GM12891 (cell line): ENCODE measurements at places on chromosomes 11 and 22.

DNA sequence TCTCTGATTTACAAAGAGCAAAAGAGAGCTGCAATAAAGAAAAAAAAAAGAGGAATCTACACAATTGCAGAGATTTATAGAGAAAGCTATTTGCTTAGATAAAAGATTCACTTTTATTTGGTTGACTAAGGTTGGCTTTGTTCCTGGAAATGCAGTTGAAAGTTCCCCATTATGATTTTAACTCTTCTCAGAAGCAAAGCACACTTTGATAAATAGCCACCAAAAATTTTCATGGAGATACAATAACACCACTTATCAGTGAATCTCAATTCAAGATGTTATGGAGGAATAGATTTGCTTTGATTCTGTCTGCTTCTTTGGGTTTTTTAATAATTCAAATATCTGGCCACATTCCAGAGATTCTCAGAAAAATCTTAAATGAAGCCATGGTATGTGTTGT, 88.5 kb upstream of the ANO3 start:
- no peak for DNase-seq

- no peak for DNase-seq
Measured at GRCh38 chr11:109040303-109040702, 375.4 kb downstream of the DDX10 start.

DNA sequence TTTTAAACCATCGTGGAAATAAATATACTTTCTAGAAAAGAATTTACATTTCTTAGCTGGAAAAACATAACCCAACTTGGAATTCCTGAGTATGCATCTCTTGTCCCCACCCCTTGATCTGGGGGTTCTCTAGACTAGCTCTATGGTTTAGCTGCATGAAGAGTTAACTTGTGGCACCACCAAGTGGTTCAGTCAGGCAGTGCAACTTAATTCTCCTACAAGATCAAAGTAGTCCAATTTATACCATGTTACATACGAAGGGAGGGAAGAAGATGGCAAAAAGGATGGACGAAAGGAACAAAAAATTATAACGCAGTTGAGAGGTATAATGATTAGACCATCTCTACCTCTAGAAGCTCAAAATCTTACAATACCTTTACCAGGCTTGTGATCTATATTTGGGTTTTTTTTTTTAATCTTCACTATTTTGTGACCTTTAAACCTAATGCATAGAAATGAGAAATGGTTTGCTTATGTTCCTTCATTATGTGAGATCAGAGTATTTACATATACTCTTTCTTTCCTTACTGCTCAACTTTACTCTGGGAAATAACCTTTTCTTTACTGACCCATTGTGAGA, 28.5 kb upstream of the ALKBH3 start:
- DNase-seq = peak; percentile 33

GRCh38 chr11:132911186-132911585, 621.1 kb downstream of the OPCML start:
- DNase-seq = no peak

- no peak for DNase-seq
Measured at GRCh38 chr22:28146401-28147314, 227.6 kb upstream of the PITPNB start.

- no peak for DNase-seq
Measured at GRCh38 chr22:27843441-27843840, 41.9 kb upstream of the MN1 start.

- peak; percentile 39 for DNase-seq
Measured at GRCh38 chr11:36292311-36292722, 3.1 kb upstream of the COMMD9 start.

DNA sequence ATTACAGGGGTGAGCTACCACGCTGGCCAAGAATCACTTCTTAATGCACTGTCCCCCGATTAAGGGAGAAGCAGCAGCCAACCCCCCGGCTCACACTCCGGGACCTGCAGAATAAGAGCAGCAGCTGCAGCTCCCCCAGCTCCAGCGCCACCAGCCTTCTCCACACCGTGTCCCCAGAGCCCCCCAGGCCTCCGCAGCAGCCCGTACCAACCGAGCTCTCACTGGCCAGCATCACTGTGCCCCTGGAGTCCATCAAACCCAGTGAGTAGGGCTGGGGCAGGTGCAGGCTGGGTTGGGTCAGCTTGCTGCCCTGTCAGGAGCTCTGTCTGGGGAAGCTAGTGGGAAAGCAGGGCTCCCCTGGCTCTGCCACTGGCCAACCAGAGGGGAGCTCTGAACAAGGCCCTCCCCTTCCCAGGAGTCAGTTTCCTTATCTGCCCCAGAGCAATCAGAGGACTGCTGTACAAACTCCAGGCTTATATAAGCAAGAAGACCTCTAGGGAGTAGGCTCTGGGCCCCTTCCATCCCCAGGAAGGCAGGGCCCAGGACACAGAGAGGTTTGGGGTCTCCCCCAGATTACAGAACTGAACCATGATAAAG, 8.5 kb upstream of the SH3BP1 start:
- DNase-seq = no peak

DNA sequence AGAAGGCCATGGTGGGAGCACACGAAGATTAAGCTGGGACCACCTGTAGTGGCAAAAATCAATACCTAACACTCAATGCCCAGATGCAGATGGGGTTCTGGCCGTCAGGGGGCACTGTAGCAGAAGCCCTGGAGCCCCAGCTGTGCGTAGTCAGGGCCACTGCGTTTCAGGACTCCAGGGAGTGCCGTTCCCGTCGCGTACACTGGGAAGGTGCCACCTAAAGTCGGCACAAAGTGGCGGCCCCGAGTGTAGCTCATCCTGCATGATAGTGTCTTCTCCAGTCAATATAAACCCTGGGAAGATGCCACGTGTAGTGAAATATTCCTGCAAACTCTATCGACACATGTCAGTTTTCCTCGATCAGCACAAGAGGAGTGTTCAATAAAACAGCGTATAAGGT, 123.8 kb upstream of the NTM start:
- DNase-seq = no peak

GRCh38 chr11:68655406-68655805, 28.9 kb upstream of the GAL start:
- DNase-seq = no peak

- DNase-seq = no peak
Measured at GRCh38 chr11:116144387-116144958, 628.3 kb downstream of the BUD13 start.

GRCh38 chr22:30753701-30754100, 59.0 kb downstream of the OSBP2 start:
- no peak for DNase-seq

GRCh38 chr11:41872870-41873269, 413.4 kb upstream of the LRRC4C start:
- no peak for DNase-seq

GRCh38 chr11:20609727-20610707, 10.6 kb downstream of the SLC6A5 start:
- DNase-seq = peak; percentile 48

- DNase-seq = no peak
Measured at GRCh38 chr11:10275714-10276113, 18.3 kb downstream of the SBF2 start.

DNA sequence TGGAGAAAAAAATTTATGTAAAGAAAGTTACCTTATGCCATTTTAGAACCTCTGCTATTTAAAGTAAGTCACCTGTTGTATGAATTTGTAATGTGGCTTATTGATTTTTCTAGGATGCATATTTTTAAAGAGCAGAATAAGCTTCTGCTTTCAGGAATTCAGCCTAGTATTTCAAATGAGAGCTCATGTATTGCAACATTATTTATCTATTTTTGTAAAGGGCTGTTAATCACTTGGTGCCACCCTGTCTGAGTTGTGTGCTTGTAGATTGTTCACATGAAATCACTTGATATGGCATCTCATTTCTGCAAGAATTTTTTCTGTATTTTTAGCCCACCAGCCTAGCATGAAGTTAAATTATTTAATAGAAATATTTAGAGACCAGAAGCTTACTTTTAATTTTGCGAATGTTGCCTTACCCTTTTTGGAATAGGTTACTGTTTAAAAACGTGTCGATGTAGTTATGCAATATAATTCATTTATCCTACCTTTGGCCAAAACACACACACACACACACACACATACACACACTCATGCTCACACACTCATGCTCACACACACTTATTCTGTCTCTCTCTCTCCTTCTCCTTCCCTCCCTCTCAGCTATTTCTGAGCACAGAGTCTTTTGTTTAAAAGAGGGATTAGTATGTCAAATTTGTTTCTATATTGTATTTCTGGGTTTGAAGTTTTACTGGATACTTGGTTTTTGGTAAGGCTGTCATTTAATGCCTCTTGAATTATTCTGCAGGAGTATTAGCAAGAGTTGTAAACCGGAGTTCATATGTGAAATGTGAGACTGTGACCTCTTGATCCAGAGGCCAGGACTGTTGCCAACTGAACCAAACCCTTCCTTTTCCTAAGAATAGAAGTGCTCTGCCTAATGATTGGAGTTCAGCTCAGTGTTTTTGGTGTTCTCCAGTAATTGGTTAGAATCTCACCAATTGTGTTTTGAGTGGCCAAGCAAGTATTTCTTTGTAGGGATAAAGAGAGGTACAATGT, 34.4 kb downstream of the YAP1 start:
- DNase-seq = no peak

DNA sequence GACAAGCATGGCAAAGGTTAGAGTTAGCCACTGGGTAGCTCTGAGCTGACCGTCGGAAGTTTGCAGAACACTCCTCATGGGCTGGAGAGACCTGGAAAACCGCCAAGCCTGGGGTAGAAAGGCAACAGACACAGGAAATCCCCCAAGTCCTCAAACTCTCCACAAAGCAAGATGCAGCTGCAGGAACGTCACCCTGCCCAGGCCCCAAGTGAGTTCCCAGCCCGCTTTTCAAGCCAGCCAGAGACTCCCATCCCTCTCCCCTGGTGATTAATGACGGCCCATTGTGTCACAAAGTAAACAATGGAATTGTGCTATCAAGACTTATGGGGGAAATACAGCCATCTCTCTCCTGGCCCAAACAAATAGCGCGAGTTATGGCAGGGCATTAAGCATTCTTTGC, 633.0 kb downstream of the TBC1D22A start:
- DNase-seq = no peak

- no peak for DNase-seq
Measured at GRCh38 chr11:125036933-125037332, 26.2 kb upstream of the SLC37A2 start.
